ENCODE measurements at places on chromosomes 2 and 18.

- DNase-seq = no peak
These were observed 51.1 kb downstream of the PAPOLG start for GRCh38 chr2:60806988-60807681.

DNA sequence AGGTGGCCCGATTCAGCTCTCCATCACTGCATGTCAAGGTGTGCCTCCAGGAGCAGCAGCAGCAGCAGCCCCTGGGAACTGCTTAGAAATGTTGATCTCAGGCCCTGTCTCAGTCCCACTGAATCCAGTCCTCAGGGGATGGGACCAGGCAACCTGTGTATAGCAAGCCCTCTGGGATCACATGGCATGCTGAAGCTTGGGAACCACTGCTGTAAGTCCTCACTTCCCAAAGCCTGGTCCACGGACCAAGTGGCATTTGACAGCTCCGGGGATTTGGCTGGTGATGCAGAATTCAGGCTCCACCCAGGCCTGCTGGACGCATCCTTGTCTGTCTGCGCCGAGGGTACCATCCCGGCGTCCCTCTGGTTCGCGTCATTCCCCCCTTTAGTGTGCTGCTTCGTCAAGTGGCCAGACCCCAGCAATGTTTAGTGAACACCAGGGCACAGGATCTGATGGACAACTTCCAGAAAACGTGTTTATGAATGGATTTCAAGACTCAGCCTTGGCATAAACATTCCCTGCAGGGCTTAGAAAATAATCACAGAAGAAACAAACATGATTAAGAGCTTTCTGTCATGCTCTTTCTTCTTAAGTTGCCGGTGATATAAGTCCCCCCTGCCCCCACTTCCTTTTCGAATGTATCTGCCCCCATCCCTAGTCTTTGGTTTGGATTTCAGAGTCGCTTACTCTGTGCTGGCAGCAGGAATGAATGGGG, 234.0 kb downstream of the GBX2 start:
- no peak for DNase-seq

DNA sequence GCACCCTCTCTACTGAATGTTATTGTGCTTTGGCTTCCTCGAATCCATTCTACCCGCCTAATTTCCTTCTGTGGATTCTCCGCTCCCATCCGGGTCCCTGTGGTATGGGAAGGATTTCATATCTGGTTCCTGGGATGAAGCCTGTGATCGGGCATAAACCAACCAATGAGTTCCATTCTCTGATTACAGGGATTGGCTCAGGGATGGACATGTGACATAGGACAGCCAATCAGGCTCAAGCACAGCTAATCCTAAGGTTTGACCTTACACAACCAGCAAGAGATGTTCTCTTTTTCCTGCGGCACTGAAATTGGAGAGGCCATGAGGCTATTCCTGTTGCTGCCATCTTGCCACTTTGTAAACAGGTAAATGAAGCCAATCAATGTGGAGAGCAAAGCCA, 168.1 kb upstream of the SMAD2 start:
- DNase-seq = no peak

DNA sequence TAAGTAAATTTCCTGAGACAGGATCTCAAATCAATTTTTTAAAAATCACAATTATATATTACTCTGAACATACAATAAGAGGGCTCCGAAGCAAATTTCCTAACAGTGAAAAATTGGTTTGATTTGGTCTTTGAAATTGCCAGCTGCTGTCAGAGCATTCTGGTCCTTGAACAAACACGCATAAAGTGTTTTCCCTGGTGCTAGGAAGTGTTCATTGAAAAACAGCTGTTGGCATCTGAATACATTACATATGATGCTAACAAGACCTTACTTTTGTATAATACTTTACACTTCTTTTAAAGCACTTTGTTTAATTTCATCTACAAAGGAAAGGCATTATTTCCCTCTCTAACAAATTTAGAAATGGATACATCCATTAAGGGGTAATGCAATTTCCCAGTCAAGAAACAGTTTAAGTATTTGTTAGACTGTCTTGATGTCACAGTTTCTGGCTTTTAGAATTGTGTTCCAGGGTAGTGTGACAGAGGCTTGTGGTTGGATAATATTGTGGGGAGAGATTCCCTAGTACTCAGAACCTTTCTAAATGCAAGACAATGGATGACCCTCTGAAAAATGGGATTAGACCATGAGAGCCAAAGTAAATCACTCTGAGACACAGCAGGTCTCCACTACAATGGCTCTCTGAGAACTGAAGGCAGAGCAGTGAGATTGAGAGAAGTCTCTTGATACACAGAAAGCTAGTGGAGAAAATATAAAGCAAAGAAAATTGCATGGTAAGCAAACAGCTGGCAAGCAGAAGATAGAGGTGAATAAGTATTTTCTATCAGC, 299.0 kb downstream of the TRIB2 start:
- DNase-seq = no peak

- no peak for DNase-seq
These were observed 80.2 kb upstream of the BCL11A start for GRCh38 chr2:60633615-60634014.

DNA sequence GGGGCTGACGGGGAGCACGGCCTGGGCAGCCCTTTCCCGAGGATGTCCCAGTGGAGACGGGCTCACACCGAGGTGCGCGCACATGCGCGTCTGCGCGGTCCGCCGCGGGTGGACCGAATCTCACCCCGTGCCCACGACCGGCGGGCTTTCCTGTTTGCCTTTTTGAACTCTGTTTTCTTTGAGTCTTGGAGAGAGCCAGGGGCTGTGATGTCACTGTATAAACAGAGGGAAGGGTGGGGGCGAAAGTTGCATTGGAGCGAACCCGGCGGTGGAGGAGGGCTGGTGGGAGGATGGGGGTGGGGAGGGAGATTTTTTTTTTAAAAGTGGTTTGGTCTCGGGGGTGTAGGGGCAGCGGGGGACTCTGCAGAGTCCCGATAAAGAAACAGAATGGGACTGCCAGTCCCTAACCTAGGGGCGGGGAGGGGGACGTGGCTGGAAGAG, 141.2 kb upstream of the CTAGE1 start:
- no peak for DNase-seq

GRCh38 chr2:192162392-192163042, 32.2 kb downstream of the TMEFF2 start:
- DNase-seq = peak; percentile 32

DNA sequence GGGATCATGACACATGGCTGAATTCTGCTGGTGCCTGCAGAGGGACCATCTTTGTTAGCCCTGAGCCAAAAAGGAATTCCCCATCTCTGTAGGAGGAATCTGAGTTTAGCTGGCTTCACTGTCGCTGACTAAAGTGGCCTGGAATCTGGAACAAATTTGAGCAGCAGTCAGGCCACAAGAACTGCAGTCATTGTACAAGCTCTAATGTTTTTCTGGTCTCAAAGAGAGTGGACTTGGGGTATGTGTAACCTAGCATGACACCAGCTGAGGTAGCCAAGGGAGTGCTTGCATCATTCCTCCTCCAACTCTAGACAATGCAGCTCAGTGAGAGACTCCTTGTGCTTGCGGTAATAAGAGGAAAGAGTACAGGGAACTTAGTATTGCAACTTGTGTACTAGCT, 539.1 kb upstream of the LRRTM4 start:
- DNase-seq = no peak

- no peak for DNase-seq
These were observed 290.1 kb upstream of the HDAC4 start for GRCh38 chr2:239690651-239691631.

DNA sequence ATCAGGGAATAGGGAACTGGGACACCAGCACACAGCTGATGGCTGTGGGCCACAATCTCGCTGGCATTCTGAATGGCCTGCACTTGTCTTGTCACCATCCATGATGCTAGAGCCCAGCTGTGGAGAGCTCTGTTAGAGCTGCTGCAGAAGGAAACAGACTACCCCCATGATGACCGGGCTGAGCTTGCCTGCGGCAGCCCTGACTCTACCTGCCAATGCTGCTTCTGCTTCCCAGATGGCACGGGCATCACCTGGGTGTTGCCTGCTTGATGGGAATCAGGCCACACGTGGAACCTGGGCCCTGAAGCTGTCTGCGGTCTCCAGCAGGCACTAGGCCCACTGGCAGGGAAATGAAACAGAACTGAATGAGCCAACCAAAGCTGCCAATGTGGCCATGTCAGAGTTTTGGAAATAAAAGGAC, 11.2 kb upstream of the DAW1 start:
- DNase-seq = no peak

DNA sequence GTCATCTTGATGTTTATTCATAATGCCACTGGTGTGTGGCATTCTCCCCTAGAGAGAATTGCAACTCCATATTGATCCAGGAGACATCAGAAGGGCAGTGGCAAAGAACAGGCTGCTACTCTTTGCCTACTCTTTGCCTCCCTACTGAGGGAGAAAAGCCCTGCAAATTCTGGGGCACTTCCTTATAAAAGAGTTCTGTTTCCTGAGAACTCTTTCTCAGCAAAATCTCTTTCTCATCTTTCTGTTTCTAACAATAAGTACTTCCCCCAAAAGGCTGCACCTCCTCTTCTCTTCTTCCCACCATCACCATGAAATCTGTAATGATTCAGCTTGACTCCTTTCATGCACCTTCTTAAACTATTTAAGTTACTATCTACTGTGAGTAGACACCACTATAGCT, 270.3 kb downstream of the MREG start:
- DNase-seq = no peak

- no peak for DNase-seq
These were observed 60.4 kb upstream of the COPS8 start for GRCh38 chr2:237025090-237025865.

GRCh38 chr2:27531983-27532382, 35.3 kb downstream of the GCKR start:
- DNase-seq = no peak

GRCh38 chr2:165147186-165148045, 56.4 kb downstream of the SCN3A start:
- DNase-seq = no peak

DNA sequence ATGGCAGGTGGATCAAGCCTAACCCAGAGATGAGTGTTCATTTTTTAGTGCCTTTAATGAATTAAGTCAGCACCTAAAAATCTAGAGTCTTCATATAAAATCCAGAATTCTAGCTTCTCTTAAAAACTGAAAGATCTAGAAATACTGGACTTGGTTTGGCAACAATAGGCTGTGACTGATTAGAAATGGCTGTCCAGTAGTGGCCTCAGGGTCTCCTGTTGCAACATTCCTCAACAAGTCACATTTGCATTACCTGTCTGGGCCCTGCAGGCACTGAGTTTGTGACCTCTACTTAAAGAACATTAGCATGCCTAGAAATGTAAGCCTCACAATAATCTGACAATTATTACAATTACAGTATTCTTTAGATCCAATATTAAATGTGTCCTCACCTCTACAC, 33.1 kb downstream of the MBD2 start:
- DNase-seq = no peak

- DNase-seq = no peak
These were observed 245.2 kb downstream of the CYRIA start for GRCh38 chr2:16420421-16420820.

- no peak for DNase-seq
These were observed 29.7 kb downstream of the TAF4B start for GRCh38 chr18:26255695-26256622.

GRCh38 chr2:1837458-1837857, 93.1 kb upstream of the PXDN start:
- no peak for DNase-seq

GRCh38 chr2:33210626-33211025, 263.9 kb downstream of the LTBP1 start:
- no peak for DNase-seq

GRCh38 chr18:60069145-60069544, 169.3 kb downstream of the PMAIP1 start:
- no peak for DNase-seq

DNA sequence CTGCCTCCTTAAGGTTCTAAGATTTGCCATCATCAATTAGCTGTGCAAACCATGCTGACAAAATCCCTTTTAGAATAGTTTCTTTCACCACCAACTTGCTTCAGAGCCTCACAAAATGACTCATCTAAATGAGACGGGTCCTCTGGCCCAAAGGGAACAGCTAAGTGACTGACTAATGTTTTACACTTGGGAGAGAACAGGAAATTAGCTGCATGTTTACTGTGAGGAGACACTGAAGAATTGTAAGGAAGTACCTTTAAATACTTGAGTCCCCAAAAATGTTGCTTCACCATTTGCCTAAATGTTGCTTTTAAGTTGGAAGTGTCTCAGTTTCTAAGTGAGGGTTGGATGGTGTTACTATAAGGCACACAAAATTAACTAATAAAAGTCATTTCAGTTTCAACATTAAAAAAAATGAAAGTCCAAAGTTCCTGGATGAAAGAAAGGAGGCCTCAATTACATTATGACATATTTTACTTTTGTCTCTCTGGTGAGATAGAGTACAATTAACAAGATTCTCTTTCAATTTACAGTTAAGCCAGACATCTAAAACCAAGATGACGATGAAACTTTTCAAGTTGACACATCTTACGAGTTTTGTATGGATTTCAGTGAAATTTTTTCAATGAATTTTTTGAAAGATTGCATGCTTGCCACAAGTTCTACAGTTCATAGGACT, 229.1 kb upstream of the FN1 start:
- DNase-seq = no peak

GRCh38 chr2:73177645-73178255, 24.6 kb upstream of the NOTO start:
- DNase-seq = no peak

GRCh38 chr2:33655626-33656320, 56.7 kb upstream of the FAM98A start:
- DNase-seq = no peak

DNA sequence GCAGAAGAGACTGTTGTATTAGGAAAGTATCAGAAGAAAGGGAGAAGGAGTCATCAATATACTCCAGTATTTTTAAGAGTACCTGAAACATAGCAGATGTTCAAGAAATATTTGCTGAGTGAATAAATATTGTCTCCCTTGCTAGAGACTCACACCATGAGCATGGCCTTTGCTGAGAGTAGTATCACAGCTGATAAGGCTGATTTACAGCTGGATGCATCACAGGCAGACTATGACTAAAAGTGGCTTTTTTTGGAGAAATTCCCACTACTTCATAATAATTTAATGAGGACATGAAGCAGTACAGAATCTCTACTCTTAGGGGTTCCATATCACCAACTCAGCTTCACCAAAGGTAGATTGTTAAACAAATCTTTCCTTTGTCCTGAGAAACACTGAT, 373.3 kb downstream of the RBM43 start:
- no peak for DNase-seq

DNA sequence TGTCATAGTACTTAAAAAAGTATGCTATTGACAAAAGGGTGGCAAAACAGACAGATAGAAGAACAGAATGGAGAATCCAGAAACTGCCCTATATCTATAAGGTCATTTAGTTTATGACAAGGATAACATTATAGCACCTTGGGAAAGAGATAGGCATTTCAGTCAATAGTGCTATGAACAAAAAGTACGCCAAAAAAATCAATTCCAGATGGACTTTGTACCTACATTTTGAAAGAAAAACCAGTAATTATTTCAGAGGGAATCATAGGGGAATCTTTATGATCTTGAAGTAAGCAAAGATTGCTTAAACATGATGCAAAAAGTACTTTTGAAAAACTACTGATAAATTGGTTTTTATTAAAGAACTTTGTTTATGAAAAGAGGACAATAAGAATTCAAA, 59.9 kb upstream of the SETBP1 start:
- DNase-seq = no peak

- no peak for DNase-seq
These were observed 177.9 kb downstream of the TPGS2 start for GRCh38 chr18:36650906-36651305.
